ENCODE measurements at places on chromosomes 6 and 20. TPM values are rescaled to one million over a fixed set of nuclear protein-coding genes. Genes with fewer than 3 reads are reported as not detected.

SUPT3H gene
- total RNA-seq: 6.5 TPM

BPIFA3 gene
- total RNA-seq: not detected

CD24 gene
- total RNA-seq: 29.9 TPM

CYP24A1 gene
- 1.2 TPM for total RNA-seq

PACSIN1 gene
- 0.72 TPM for total RNA-seq

COL11A2 gene
- total RNA-seq: 0.72 TPM

ZKSCAN4 gene
- 19.0 TPM for total RNA-seq

NKAPL gene
- total RNA-seq: 1.9 TPM

WFDC13 gene
- 5.5 TPM for total RNA-seq

POPDC3 gene
- 1.7 TPM for total RNA-seq

OR12D3 gene
- 3.6 TPM for total RNA-seq

NOTCH4 gene
- 6.7 TPM for total RNA-seq

MCCD1 gene
- not detected for total RNA-seq

DLK2 gene
- 4.8 TPM for total RNA-seq

TDRD6 gene
- total RNA-seq: 6.7 TPM

SLC35D3 gene
- 0.72 TPM for total RNA-seq

C20orf144 gene
- total RNA-seq: not detected

ILRUN gene
- 42.4 TPM for total RNA-seq

CLIC5 gene
- total RNA-seq: 3.6 TPM

SRPK1 gene
- 55.4 TPM for total RNA-seq

HTR1E gene
- total RNA-seq: 1.9 TPM

RAET1E gene
- 6.3 TPM for total RNA-seq

F13A1 gene
- 299 TPM for total RNA-seq

TP53TG5 gene
- total RNA-seq: 32.0 TPM

DPPA5 gene
- not detected for total RNA-seq

FOXF2 gene
- 0.96 TPM for total RNA-seq

RREB1 gene
- 13.2 TPM for total RNA-seq

SLC17A3 gene
- 6.7 TPM for total RNA-seq

SLC17A4 gene
- total RNA-seq: 2.4 TPM

SCRT2 gene
- not detected for total RNA-seq
